ENCODE measurements at places on chromosomes 3 and 15.

GRCh38 chr3:193897288-193897687, 238.7 kb upstream of the HES1 start:
- H3K27ac ChIP-seq = no peak overlapping the region
- no peaks in the 10 kb centered on the region for H3K36me3 ChIP-seq
- no peak overlapping the region for H3K4me3 ChIP-seq
- no peaks in the 10 kb centered on the region for H3K27me3 ChIP-seq

DNA sequence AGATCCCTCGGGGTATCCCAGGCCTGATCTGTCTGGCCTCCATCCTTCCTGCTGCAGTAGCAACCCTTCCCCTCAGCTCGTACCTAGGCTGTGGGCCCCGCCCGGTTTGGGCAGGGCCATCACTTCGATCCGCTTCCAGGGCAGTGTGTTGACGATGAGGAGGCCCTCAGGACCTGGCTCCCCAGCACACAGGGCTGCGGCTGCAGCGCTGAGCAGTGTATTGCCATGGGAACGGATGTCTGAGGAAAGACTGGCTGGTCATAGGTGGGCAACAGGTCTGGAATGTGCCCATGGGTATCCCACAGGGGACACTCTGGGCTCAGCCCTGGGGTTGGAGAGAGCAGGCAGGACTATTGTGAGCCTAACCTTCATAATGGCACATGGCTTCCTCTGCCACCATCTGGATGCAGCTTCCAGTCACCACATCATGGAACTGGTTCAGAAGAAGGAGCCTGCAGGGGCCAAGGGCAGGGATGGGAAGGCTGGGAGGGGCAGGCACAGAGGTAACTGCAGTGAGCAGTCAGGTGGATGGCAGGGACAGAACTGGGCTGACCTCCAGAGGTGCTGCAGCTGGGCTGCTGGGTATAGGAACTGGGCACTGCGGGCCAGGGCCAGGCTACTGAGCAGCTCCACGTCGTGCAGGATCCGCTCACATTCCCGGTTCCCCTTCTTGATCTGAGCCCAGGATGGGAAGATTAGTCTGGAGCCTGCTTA, 8.7 kb downstream of the MAN2C1 start:
- no peaks in the 10 kb centered on the region for H3K36me3 ChIP-seq
- no peak overlapping the region for H3K27ac ChIP-seq
- no peaks in the 10 kb centered on the region for H3K4me1 ChIP-seq
- H3K27me3 ChIP-seq = no peaks in the 10 kb centered on the region
- H3K4me3 ChIP-seq = no peak overlapping the region
- DNase-seq = peak; percentile 5

- H3K27me3 ChIP-seq = no peaks in the 10 kb centered on the region
- peaks cover under 1% of the 10 kb centered on the region for H3K4me1 ChIP-seq
- no peak overlapping the region for H3K27ac ChIP-seq
- no peak for DNase-seq
- H3K4me3 ChIP-seq = no peak overlapping the region
- no peaks in the 10 kb centered on the region for H3K36me3 ChIP-seq
Measured at GRCh38 chr15:67156426-67156825, 91.0 kb downstream of the SMAD3 start.

DNA sequence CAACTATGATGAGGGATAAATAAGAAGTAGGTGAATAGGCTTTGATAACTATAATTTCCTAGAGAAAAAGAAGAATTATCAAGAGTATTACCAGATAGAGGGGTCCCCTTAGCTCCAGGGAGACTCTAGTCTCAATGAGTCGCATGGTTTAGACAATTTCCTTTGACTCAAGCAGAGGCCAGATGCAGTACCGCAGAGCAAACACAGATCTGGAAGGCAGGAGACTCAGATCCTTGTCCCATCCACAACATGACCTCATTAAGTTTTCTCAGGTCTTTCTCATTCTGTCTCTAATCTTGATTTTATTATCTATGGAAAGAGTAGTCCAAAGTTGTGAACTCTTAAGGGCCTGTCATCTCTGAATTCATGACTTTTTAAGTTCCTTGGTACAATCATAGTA, 987.9 kb downstream of the NTRK3 start:
- no peak overlapping the region for H3K4me3 ChIP-seq
- no peak for DNase-seq
- H3K4me1 ChIP-seq = no peaks in the 10 kb centered on the region
- H3K27ac ChIP-seq = no peak overlapping the region
- no peaks in the 10 kb centered on the region for H3K27me3 ChIP-seq
- no peaks in the 10 kb centered on the region for H3K36me3 ChIP-seq

- no peak for DNase-seq
- H3K27ac ChIP-seq = no peak overlapping the region
- H3K36me3 ChIP-seq = no peaks in the 10 kb centered on the region
- H3K4me3 ChIP-seq = no peak overlapping the region
- peaks cover 16% of the 10 kb centered on the region for H3K4me1 ChIP-seq
Measured at GRCh38 chr15:70629735-70630273, 133.6 kb downstream of the UACA start.

DNA sequence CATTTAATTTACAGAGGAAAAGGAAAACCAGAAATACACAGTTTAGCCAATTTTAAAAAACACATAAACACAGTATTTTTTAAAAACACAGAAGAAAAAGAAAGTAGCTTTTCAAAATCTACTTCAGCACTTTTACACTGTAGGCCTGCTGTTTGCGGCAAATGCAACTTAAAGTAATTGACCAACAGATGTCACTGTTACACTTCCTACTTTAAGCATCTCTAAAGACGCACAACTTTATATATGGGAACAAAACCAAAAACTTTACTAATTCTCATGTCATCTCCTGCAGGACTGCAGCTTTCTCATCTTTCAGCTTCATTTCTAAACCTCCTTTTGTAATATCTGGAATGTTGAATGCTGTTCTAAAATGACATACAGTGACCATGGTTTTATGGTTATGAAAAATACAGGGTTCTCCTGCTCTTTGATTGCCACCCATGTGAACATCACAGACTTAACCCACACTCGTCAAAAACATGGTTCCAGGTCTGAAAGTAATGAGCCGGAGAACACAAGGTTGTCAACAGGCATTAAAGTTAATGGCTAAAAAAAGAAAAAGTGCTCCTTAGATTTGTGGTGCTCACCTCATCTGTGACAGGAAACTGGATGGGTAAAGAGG, 107.9 kb downstream of the FMN1 start:
- DNase-seq = peak; percentile 58
- no peaks in the 10 kb centered on the region for H3K36me3 ChIP-seq
- H3K4me1 ChIP-seq = no peaks in the 10 kb centered on the region
- no peak overlapping the region for H3K27ac ChIP-seq

DNA sequence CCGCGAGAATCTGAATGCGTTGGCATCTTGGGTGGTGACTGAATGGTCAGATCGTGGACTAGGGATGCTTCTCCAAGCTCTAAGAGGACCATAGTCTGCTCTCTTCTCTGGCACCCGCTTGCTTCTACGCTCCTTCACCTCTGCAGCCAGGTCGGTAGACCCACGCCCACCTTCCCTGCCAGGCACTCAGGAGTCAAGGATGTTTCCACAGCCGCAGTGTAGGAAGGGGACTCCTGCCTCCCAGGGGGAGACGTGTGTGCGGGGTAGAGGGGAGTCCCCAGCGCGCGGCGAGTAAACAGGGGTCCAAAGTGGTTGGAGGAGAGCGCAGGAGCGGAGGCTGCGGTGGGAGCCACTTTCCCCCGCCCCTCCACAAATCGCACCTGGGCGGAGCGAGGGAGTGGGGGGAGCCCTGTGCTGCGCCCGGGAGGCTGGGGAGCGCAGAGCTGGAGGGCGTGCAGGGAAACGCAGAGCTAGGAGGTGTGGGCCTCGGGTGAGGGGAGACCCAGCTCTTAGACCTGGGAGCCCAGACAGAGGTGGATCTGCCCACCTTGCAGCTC, 1.7 kb downstream of the LRRC3B start:
- H3K36me3 ChIP-seq = no peaks in the 10 kb centered on the region
- peaks cover 54% of the 10 kb centered on the region for H3K27me3 ChIP-seq
- peaks cover 7% of the 10 kb centered on the region for H3K4me1 ChIP-seq
- no peak overlapping the region for H3K27ac ChIP-seq
- no peak overlapping the region for H3K4me3 ChIP-seq

- H3K36me3 ChIP-seq = no peaks in the 10 kb centered on the region
- peaks cover 14% of the 10 kb centered on the region for H3K4me1 ChIP-seq
- DNase-seq = no peak
- H3K4me3 ChIP-seq = no peak overlapping the region
- H3K27me3 ChIP-seq = no peaks in the 10 kb centered on the region
- peak overlapping the region; percentile 47 for H3K27ac ChIP-seq
Measured at GRCh38 chr15:68114356-68114755, 60.2 kb downstream of the PIAS1 start.

GRCh38 chr3:16350597-16351318, 85.7 kb downstream of the OXNAD1 start:
- no peak for DNase-seq
- peaks cover 5% of the 10 kb centered on the region for H3K4me1 ChIP-seq
- H3K27ac ChIP-seq = no peak overlapping the region
- no peak overlapping the region for H3K4me3 ChIP-seq

GRCh38 chr3:3631114-3631513, 168.1 kb upstream of the LRRN1 start:
- no peaks in the 10 kb centered on the region for H3K36me3 ChIP-seq
- H3K27me3 ChIP-seq = no peaks in the 10 kb centered on the region
- H3K27ac ChIP-seq = no peak overlapping the region
- H3K4me3 ChIP-seq = no peak overlapping the region
- no peaks in the 10 kb centered on the region for H3K4me1 ChIP-seq

GRCh38 chr15:65408324-65409035, 14.3 kb downstream of the IGDCC4 start:
- no peak for DNase-seq
- no peaks in the 10 kb centered on the region for H3K36me3 ChIP-seq
- H3K27ac ChIP-seq = no peak overlapping the region

DNA sequence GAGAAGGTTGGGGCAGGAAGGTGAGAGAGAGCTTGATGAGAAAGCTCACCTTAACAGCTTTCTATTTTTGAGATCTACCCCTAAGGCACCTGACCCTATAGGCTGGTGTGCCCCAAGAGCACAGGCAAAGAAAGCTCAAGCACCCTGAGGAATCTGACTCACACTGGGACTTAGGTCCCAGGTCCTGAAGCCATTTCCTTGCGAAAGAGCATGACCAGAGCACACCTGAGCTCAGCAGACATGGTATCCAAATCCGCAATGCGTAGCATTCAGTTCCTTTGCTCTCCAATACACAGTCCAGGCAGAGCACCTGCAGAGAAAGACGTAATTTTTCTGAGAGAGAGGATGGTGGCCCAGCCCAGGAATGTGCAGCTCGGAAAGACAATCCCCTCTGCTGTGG, 112.1 kb upstream of the LPP start:
- no peak overlapping the region for H3K27ac ChIP-seq
- H3K27me3 ChIP-seq = no peaks in the 10 kb centered on the region
- H3K36me3 ChIP-seq = no peaks in the 10 kb centered on the region
- peaks cover 15% of the 10 kb centered on the region for H3K4me1 ChIP-seq

DNA sequence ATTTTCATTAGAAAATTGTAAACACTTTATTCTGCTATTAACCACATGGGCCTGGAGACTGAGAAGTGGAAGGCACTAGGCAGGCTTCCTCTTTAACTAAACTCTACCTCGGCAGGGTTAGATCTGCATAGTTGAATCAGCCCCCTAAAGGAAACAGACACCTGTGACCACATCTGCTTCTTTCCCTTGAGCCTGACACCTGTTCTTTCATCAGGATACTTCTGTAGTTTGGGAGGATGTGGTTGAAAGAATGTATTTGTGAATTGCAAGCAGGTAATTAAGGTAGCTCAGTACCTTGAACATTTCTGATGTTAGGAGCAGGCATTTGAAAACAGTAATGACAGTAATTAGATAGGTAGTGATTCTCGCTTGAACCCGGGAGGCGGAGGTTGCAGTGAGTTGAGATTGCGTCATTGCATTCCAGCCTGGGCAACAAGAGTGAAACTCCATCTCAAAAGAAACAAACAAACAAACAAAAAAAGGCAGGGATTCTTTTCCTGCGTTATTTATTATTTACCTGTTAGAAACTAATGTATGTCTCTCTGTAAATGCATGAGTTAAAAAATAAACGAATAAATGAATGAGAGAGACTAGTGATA, 468.5 kb downstream of the NLGN1 start:
- no peak overlapping the region for H3K4me3 ChIP-seq
- H3K4me1 ChIP-seq = no peaks in the 10 kb centered on the region
- no peak for DNase-seq
- no peak overlapping the region for H3K27ac ChIP-seq
- H3K27me3 ChIP-seq = no peaks in the 10 kb centered on the region
- H3K36me3 ChIP-seq = no peaks in the 10 kb centered on the region

GRCh38 chr15:64237677-64238076, 74.9 kb upstream of the PPIB start:
- H3K27me3 ChIP-seq = no peaks in the 10 kb centered on the region
- peaks cover 13% of the 10 kb centered on the region for H3K4me1 ChIP-seq
- H3K4me3 ChIP-seq = no peak overlapping the region
- no peaks in the 10 kb centered on the region for H3K36me3 ChIP-seq
- no peak overlapping the region for H3K27ac ChIP-seq
- DNase-seq = no peak

- H3K36me3 ChIP-seq = no peaks in the 10 kb centered on the region
- no peaks in the 10 kb centered on the region for H3K27me3 ChIP-seq
- no peak overlapping the region for H3K4me3 ChIP-seq
- no peak overlapping the region for H3K27ac ChIP-seq
Measured at GRCh38 chr15:31258260-31258659, 68.4 kb upstream of the KLF13 start.

DNA sequence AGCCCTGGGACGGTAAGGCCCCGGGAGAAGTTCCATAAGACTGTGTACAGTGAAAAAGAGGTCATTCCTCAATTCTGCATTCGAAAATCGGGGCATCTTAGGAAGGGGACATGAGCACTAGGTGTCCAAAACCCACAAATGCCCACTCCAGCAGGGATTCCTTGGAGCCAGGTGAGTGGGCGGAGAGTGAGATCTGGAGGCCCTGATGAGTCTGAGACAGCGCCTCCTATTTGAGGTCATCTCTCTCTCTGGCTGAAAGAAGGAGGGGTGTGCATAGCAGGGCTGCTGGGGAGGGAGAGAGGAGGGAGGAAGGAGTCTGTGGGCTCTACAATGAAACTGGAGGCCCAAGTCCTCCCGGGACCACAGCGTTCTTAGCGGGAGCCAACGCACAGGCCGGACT, 38.1 kb upstream of the LACTB start:
- no peak overlapping the region for H3K27ac ChIP-seq
- H3K4me1 ChIP-seq = peaks cover 18% of the 10 kb centered on the region
- no peaks in the 10 kb centered on the region for H3K27me3 ChIP-seq
- DNase-seq = no peak

DNA sequence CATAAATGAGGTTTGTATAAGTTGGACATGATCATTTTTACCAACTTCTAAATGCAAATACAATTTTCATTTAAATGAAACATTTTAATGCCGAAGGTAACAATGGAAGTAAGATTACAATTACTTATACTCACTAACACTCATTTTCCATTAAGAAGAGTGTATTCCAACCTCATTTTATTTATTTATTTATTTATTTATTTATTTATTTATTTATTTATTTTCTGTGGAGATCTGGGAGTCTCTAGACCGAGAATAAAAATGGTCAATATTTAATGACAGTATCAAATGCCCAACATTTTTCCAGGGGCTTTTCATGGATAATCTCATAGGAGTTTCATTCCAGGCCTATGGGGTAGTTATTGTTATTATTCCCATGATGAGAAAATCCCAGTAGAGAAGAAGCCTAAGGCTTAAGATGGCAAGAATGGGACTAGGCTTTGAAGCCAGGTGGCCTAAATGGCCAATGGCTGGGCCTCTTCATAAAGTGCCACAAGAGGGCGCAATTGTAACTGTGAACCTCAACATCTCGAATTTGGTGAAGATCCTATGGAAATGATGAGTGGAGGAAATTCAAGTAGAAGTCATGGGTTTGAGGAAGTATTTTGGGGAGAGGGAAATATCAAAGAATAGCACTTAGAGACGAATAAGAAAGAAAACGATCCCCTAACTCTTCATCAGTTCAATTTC, 21.3 kb downstream of the VGLL3 start:
- peaks cover 14% of the 10 kb centered on the region for H3K4me1 ChIP-seq
- no peaks in the 10 kb centered on the region for H3K36me3 ChIP-seq
- no peak overlapping the region for H3K27ac ChIP-seq
